ENCODE measurements at places on chromosomes 4 and X. TPM values are rescaled to one million over a fixed set of nuclear protein-coding genes. Genes with fewer than 3 reads are reported as not detected.

The RRH gene
- not detected for total RNA-seq

The IL13RA2 gene
- 16.6 TPM for total RNA-seq

The CT45A3 gene
- not detected for total RNA-seq

The NUP62CL gene
- total RNA-seq, result 0.19 TPM

The SORBS2 gene
- total RNA-seq, result 1.2 TPM

The IL9R gene
- total RNA-seq, result not detected

The CLGN gene
- total RNA-seq, result not detected

The ANTXR2 gene
- 43.6 TPM for total RNA-seq

The CD38 gene
- 0.12 TPM for total RNA-seq

The SSX1 gene
- not detected for total RNA-seq

The CSN1S1 gene
- total RNA-seq, result not detected

Data from cardiac ventricle fibroblast (primary cell).